NCI-H1105 treated with DMSO at 0.1 percent for 48 hours (cell line): ENCODE measurements at places on chromosomes 16 and 17.

DNA sequence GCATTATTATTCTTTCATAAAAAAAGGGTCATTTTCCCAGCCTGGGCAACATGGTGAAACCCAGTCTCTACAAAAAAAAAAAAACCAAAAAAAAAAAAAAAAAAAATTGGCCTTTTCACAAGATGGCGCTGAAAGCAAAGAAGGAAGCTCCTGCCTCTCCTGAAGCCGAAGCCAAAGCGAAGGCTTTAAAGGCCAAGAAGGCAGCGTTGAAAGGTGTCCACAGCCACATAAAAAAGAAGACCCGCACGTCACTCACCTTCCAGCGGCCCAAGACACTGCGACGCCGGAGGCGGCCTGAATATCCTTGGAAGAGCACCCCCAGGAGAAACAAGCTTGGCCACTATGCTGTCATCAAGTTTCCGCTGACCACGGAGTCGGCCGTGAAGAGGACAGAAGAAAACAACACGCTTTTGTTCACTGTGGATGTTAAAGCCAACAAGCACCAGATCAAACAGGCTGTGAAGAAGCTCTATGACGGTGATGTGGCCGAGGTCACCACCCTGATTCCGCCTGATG, 4.9 kb upstream of the PGAP6 start:
- DNase-seq = no peak

- DNase-seq = no peak
Measured at GRCh38 chr16:88798772-88799455, 4.7 kb upstream of the CDT1 start.

GRCh38 chr16:17515421-17516210, 44.9 kb upstream of the XYLT1 start:
- no peak for DNase-seq

DNA sequence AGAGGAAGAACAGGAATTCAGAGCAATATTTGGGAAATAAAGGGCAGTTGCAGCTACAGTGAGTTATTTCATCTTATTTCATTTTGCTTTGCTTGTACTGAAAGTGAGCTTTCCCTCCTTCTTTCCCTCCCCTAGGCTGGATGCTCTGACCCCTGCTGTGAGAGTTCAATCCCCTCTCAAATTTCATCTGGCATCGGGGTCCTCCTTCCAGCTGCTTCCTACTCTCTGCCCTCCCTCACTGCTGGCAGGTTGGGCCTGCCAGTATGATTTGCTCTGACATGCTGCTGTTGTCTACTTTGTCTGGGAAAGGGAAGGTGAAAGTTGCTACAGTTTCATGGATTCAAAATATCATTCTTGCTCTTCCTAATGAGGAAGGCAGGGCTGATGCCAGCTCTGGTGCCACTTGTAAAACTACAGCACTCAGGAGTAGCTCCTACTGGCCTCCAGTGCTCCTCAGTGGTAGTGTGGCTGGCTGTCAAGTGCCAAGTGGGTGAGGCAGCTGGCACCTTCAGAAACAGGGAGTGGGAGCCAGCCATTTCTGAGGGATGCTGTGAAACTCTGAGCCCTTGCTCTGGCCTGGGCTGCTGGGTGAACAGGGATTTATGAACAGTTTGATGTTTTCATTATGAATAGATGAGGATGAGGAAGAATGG, 408.6 kb downstream of the HAPSTR1 start:
- no peak for DNase-seq

GRCh38 chr17:66715076-66715675, 119.7 kb upstream of the CACNG5 start:
- no peak for DNase-seq

GRCh38 chr17:49487183-49487582, 7.9 kb upstream of the NGFR start:
- DNase-seq = no peak
